ENCODE measurements at places on chromosomes 2 and 18.

DNA sequence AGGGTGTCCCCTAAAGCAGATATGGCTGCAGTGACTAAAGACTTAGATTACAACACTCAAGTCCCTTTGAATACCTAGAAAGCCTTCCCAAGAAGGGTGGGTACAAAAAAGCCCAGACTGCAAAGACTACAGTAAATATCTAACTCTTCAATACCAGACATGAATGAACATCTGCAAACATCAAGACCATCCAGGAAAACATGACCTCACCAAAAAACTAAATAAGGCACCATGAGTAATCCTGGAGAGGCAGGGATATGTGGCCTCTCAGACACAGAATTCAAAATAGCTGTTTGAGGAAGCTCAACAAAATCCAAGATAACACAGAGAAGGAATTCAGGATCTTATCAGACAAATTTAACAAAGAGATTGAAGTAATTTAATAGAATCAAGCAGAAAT is 138.2 kb upstream of the OTOS start:
- no peak for DNase-seq
- H3K27me3 ChIP-seq, result peaks cover 5% of the 10 kb centered on the region
- no peak overlapping the region for H3K27ac ChIP-seq

GRCh38 chr2:224919472-224920110 is 122.7 kb downstream of the DOCK10 start:
- peaks cover 22% of the 10 kb centered on the region for H3K36me3 ChIP-seq
- no peak for DNase-seq
- peaks cover 48% of the 10 kb centered on the region for H3K4me1 ChIP-seq
- no peak overlapping the region for H3K4me3 ChIP-seq

DNA sequence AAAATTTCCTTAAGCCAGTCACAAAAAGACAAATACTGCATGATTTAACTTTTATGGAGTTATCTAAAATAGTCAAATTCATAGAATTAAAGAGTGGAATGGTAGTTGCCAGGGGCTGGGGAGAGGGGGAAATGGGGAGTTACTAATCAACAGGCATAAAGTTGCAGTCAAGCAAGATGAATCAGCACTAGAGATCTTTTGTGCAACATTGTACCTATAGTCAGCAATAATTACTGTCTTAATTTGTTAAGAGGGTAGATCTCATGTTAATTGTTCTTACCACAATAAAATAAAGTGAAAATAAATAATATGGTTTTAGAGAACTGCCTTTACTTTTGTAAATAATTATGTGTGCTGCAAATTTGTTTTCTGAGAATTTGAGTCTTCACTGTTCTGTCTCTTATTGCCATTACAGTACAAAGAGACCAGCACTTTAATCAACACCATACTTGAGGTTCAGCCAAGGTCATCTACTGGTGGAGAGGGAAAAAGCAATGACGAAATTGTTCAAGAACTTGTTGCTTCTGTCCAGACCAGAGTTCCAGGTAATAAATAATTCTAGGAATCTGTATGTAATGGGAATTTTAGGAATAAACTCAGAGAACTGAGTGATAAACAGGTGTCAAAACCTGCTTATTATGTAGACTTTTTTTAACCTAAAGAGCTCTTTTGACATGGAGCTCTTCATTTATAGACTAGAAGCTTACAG is 75.5 kb downstream of the TRABD2A start:
- H3K4me1 ChIP-seq, result peaks cover 7% of the 10 kb centered on the region
- H3K27me3 ChIP-seq, result no peaks in the 10 kb centered on the region
- H3K4me3 ChIP-seq, result no peak overlapping the region
- no peak for DNase-seq

DNA sequence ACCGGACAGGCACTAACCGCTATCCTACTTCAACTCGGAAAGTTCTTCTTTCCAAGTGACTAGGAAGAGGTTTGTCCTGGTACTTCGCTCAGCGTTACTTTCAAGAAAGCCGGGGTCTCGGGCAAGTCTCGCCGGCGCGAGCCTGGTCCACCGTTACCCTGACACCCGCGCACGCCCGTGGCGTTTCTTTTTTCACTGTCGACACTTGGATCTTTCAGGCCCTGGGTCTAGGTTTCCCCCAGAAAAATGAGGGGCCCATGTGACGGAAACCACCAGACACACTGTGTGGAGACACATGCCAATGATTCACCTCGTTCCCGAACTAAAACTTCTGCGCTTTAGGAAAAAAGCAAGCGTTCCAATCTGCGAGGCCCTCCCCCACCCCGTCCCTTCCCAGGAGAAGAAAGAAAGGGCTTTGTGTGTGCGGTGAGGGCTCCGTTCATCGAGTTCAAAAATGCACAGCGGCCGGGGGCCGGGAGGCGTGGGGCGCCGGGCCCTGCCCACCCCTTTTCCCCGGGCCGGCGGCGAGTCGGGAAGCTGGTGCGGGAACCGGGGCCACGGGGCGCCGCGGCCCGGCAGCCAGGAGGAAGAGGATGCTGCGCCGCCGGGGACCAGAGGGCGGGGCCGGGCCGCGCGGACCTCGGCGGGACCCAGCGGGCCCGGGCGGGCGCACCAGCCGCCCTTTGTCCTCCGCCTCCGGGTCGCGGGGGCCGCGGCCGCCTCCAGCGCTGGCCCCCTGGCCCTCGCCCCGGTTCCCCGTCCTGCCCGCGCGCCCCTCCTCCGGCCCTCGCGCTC is 2.6 kb downstream of the ZNF521 start:
- peaks cover 35% of the 10 kb centered on the region for H3K27me3 ChIP-seq
- H3K27ac ChIP-seq, result no peak overlapping the region
- DNase-seq, result no peak
- H3K36me3 ChIP-seq, result no peaks in the 10 kb centered on the region

- H3K36me3 ChIP-seq, result no peaks in the 10 kb centered on the region
- H3K4me3 ChIP-seq, result no peak overlapping the region
- peak overlapping the region; percentile 51 for H3K27ac ChIP-seq
Measured at GRCh38 chr18:13276530-13277520, 58.3 kb downstream of the LDLRAD4 start.

- no peaks in the 10 kb centered on the region for H3K27me3 ChIP-seq
- no peak overlapping the region for H3K4me3 ChIP-seq
- H3K36me3 ChIP-seq, result no peaks in the 10 kb centered on the region
- no peaks in the 10 kb centered on the region for H3K4me1 ChIP-seq
- no peak overlapping the region for H3K27ac ChIP-seq
Measured at GRCh38 chr2:4976407-4976806, 715.8 kb upstream of the SOX11 start.

Data from CD4-positive, alpha-beta memory T cell (primary cell).